CD4-positive, alpha-beta T cell treated with Interleukin-6 at 100 ng/mL for 8 hours (primary cell): ENCODE measurements at places on chromosomes 1 and 21.

DNA sequence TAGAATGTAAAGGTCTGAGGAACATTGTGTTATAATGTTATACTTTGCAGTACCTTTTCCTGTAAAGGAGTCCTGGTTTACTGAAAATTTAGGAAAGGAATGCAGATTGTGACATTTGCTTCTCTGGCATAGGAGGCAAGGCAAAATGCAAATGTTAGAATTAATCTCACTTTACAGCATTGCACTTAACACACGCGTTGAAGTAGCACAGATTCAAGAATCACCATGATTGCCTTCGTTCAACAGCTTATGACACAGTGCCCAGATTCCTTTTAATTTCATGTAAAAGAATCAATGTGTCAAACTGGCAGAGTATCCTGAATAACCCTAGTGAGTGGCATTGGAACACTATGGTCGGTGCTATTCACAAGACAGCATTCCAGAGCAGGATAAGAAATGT, 47.4 kb downstream of the RGS7 start:
- DNase-seq, result no peak

DNA sequence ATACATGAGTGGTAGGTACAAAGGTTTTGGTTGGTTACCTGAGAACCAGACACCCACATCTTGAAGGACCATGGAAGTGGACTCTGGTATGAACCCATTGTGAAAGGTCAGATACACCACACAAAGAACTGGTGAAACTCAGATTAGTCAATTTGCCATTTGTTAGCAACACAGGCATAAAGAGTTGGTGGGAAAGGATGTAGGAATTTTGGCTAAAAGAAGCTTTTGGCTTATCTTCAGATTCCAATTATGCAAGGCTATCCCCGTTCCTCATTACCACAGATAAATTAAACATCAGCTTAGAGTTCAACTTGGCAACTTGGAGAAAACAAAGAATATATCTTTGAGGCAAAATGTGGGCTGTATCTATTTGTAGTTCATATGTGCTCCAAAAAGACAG, 87.0 kb upstream of the IRF2BP2 start:
- no peak for DNase-seq

DNA sequence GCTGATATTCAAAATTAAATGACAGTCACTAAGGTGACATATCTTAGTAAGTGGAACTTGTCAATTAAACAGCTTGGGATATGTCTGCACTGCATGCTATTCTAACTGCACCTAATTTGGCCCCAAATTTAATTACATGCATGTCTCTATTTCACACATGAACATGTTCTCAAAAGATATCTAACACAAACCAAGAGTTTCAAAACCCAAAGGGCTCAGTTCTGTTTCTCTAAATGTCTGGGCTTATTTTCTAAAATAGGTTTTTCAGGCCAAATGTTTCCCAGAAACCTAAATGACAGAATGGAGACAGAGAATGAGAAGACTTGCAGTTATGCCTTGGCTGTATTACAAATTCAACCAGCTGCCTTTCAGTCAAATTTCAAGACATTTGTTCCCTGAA, 11.3 kb downstream of the RAB29 start:
- no peak for DNase-seq

- no peak for DNase-seq
These were observed at the start of gene COL18A1 for GRCh38 chr21:45404730-45405270. Gene COL18A1, plus strand, starts transcription at chr21:45405165. Its CDS starts 66 bp downstream, at chr21:45405231.

GRCh38 chr1:8856689-8857412, 21.6 kb downstream of the ENO1 start:
- no peak for DNase-seq

- no peak for DNase-seq
These were observed 47.7 kb downstream of the CDC42BPA start for GRCh38 chr1:227270554-227270953.

DNA sequence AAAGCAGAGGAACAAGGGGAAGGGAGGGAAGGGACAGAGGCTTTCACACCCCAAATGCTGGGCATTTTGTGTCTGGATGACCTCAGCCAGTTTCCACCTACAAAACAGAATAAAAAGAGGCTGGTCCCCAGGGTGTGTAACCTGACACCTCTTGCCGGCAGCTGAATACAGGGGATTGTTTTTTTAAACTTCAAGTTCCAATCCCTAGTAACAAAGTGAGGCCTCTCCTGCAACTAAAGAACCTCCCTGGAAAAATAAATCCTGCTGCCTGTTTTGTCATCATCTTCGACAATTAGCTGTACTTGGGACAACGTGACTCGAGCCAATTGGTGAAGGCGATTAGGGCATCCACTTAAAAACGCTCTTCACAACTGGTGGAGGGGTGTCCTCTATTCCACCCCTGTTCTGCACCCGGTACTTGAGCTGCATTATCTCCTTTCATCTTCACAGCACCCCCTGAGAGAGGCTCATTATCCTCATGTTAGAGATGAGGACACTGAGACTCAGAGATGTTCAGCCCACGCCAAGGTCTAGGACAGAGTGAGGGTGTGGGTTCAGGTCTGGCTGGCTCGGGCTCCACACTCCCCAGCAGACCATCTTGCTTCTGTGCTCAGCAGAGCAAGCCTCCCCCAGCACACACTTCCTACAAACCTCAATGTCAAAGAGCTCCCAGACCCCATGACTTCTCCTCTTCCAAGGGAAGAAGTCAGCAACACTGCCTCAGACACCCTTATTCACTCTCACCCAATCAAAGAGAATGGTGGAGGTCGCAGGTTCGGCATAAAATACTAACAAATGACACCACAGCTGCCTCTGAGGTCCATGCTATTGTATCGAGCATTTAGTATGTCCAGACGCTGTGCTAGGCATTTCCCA, 15.2 kb downstream of the ITPKB start:
- DNase-seq, result no peak

DNA sequence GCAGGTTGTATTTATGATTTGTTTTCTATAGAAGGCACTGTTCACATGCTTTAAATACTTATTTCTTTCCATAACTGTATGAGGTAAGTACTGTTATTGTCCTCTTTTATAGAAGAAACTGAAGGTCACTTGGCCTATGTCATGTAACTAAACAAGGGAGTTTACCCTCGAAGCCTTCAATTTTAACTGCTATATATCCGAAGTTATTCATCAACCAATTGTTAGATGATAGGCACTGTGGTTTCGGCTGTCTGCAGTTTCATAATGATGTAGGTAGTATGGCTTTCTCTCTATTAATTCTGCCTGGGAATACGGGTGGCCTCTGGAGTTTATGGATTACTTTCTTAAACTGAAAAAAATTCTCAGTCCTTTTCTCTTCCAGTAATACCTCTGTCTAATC, 413.3 kb upstream of the ADGRL2 start:
- no peak for DNase-seq

DNA sequence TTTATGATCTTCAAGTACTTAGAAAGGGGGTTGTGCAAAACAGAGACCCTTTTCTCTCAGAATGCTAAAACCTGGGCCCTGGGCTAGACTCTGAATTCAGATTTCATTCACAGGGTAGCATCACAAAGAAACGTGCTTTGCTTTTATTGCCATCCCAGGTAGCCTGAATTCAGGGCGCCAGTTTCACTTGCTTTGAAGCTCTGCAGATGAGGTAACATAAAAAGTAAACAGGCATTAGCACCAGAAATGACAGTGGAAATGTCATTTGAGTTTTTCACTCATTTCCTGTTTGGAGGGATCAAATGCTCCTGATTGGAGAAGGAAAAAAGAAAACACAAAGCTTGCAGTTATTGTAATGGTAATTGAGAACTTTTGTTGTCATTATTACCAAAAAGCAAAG, 2.6 kb downstream of the SYPL2 start:
- no peak for DNase-seq

- DNase-seq, result no peak
These were observed 37.6 kb downstream of the ELF3 start for GRCh38 chr1:202047977-202048376.

DNA sequence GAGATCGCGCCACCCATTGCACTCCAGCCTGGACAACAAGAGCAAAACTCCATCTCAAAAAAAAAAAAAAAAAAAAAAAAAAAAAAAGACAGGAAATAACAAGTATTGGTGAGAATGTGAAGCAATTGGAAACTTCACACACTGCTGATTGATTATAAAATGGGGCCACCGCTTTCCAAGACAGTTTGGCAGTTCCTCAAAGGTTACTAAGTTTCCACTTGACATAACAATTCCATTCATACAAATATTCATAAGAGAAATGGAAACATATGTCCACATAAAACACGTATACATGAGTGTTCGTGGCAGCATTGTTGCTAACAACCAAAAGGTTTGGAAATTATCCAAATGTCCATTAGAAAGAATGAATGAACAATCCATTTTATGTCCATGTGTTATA, 26.3 kb downstream of the USP24 start:
- DNase-seq, result no peak

GRCh38 chr21:15772654-15773053, 42.9 kb downstream of the USP25 start:
- no peak for DNase-seq

DNA sequence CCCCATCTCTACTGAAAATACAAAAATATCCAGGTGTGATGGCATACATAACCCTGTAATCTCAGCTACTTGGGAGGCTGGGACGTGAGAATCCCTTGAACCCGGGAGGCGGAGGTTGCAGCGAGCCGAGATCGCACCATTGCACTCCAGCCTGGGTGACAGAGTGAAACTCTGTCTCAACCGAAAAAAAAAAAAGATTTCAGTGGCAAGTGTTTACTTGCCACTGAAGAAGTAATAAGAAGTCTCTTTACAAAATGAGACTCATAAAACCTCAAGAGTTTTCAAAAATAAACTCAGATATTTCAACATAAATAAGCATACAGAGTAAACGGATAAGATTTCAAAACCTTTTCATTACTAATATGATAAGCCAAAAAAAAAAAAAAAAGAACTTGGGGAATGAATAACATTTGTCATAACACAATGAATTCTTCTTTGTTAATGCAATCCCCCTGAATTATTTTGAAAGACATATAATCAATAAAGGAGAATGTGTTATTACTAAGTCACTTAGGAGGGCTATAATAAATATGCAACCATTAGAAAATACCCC, 34.2 kb upstream of the EXO1 start:
- no peak for DNase-seq

- no peak for DNase-seq
These were observed 56.5 kb upstream of the SSBP3 start for GRCh38 chr1:54462597-54463258.

GRCh38 chr1:33031506-33031905, 5.2 kb downstream of the AK2 start:
- no peak for DNase-seq

GRCh38 chr1:204081791-204082513, 9.0 kb downstream of the SOX13 start:
- DNase-seq, result no peak

GRCh38 chr1:197284966-197285365, 16.9 kb downstream of the CRB1 start:
- no peak for DNase-seq

- DNase-seq, result no peak
These were observed 18.7 kb downstream of the LRRC8D start for GRCh38 chr1:89839516-89839915.

- no peak for DNase-seq
These were observed 2.3 kb upstream of the GADD45A start for GRCh38 chr1:67682659-67683197.

GRCh38 chr1:40645118-40645680, 20.3 kb downstream of the RIMS3 start:
- DNase-seq, result no peak

GRCh38 chr1:160567858-160568682, 11.2 kb downstream of the CD84 start:
- peak; percentile 89 for DNase-seq

DNA sequence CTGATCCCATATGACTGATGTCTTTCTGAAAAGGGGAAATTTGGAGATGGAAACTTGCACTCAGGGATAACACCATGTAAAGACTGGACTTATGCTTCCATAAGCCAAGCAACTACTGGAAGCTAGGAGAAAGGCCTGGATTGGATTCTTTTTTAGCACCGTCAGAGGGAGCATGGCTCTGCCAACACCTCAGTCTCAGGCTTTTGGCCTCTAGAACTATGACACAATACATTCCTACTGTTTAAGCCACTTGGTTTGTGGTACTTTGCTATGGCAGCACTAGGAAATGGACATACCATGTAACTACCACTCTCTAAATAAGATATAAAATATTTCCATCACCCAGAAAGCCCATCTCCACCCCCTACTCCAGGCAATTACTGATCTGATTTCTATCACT, 139.7 kb downstream of the CYYR1 start:
- DNase-seq, result no peak

- no peak for DNase-seq
These were observed 76.6 kb downstream of the RGL1 start for GRCh38 chr1:183881387-183882131.

DNA sequence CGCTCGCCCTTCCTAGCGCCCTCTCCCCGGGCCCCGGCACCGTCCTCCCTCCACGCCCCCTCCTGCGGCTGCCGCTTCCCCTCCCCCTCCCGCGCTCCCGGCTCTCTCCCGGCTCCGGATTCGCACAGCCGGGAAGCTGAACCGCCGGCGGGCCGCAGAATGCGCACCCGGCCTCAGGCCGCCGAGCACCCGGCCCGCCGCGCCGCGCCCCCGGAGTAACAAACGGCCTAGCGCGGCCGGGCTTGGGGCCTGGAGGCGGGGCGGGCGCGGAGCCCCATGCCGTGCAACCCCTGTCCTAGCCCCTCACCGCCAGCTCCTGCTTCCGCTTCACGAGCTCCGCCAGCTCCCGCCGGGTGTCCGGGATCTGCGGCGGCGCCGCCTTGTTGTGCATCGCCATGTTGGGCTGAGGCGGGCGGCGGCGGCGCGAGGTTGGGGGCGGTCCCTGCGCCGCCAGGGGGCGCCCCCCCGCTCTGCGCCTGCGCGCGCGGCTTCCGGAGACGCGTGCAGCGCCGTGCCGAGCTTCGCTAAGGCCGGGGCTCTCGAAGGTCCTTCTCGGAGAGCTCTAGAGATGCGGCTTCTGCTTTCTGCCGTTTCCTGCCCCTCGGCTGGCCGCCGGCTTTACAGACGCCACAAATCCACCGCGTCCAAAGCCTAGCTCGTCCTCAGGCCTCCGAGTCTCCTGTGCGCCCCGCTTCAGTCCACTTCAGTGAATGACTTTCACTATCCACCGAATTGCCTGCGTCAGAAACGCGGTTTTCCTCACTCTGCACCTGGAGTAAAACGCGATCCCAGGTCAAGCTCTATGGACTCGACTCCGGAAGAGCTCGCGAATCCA, at the start of gene MEAF6:
TSS of gene MEAF6 (minus strand) at position 417 of the 835 bp plus-strand sequence. CDS start at position 397, 20 bp downstream.
- peak; percentile 78 for DNase-seq

- DNase-seq, result no peak
These were observed 22.7 kb downstream of the SDC3 start for GRCh38 chr1:30885570-30886522.

- no peak for DNase-seq
These were observed 1.2 kb downstream of the DMBX1 start for GRCh38 chr1:46490656-46491442.

DNA sequence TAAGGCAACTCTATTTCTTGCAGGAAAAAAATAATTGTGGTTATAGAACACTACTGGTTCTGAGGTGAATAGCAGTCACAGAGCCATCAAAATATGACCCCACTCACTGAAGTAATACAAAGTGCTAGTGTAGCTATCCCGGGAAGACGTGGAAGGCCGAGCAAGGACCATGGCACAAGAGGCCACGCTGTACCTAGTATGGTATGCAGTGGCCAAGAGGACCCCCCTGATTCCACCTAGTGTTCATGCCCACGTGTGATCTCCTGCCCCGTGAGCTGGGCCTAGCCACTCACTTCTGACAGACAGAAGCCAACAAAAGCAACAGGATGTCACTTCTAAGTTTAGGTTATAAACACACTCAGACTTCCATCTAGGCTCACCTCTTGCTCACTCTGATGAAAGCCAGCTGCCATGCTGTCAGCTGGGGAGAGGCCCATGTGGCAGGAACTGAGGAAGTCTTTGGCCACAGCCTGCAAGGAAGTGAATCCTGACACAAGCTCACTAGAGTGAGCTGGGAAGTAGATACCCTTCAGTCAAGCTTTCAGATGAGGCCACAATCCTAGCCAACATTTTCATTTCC, 21.7 kb upstream of the LSS start:
- DNase-seq, result no peak

GRCh38 chr1:52234708-52235107, 92.8 kb downstream of the ZFYVE9 start:
- no peak for DNase-seq
